ENCODE measurements at places on chromosomes 1 and 21.

DNA sequence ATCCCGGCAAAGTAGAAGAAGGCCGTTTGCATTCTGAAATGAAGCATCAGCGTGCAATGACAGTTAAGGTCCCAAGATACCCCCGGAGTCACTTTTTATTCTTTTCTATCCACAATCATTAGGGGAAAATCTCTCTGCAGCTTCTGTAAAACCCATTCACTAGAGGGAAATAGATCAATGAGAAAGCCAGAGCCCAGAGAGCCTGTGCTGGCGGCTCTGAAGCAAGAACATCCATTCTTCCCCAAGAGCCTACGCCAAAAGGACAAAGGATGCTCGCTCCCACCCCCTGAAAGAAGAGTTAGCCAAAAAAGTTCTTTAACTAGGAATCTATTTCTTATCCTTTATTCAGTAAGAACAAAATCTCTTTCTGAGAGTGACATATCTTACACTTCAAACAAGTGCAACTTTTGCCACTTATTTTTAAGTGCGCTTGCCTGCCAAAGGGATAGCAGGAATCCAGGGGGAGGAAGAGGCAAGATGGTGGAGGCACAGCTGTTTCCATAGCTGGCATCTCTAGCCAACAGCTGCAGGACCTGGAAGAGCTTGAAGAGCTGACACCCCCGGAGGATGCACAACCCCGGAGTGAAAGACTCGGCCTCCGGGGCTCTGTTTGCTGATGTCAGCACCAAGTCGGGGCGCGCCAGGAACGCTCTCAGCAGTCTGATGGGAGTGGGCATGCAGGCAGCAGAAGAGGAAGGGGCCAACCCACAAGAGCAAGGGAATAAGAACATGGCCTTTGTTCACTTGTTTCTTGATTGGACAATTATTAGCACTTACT, 68.7 kb downstream of the KCNN3 start:
- peaks cover 76% of the 10 kb centered on the region for H3K27me3 ChIP-seq
- no peak overlapping the region for H3K4me3 ChIP-seq
- H3K36me3 ChIP-seq, result no peaks in the 10 kb centered on the region
- no peak for DNase-seq

DNA sequence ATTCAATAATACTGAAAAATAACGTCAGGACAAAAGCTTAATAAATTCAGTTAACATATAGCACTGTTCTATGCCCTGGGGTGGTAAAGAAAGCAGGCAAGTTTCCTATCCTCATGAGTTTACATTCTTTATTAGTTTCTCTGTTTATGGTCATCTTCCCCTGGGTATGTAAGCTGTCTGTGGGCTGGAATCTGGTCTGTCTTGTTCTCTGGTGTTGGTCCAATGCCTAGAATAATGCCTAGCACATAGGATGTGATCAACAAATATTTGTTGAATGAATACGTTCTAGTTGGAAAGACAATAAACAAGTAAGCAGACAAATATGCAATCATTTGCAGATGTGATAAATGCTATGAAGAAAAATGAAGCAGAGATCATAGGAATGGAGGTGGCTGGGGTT, 7.2 kb upstream of the IGSF3 start:
- H3K27me3 ChIP-seq, result peaks cover 3% of the 10 kb centered on the region
- H3K36me3 ChIP-seq, result no peaks in the 10 kb centered on the region
- H3K27ac ChIP-seq, result no peak overlapping the region
- H3K4me3 ChIP-seq, result no peak overlapping the region

DNA sequence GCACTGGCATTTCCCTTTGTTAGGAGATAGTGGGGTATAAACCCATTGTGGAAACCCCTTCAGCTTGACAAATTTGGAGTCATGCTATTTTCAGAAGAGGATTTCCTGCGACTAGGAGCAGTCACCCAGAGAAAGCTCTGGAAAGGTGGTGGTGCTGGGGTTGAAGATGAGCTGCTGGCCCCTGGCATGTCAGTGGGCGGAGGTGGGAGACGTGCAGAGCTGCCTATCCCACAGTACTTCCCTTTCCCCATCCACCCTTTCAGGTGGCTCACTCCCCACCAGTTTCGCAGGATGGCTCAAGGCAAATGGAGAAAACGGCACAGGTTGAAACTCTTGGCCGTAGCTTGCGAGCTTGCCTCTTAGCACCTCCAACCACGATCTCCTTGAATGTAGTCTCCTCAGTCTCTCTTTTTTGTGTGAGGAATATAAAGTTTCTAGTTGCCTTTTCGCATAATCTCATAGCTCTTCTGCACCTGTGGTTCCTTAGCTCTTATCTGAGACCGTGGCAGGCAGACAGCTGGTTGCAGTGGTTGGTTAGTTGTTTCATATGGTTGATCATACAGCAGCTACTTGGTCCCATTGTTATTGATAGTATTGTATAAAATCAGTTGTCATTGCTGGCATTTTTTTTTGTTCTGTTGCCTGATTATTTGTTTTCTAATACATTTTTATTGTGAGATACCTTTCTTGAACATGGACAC, 48.2 kb downstream of the ADARB1 start:
- no peak overlapping the region for H3K4me3 ChIP-seq
- no peak for DNase-seq
- H3K4me1 ChIP-seq, result peaks cover 11% of the 10 kb centered on the region
- peaks cover 52% of the 10 kb centered on the region for H3K36me3 ChIP-seq
- H3K27ac ChIP-seq, result no peak overlapping the region
- no peaks in the 10 kb centered on the region for H3K27me3 ChIP-seq

- peaks cover 35% of the 10 kb centered on the region for H3K27me3 ChIP-seq
- H3K4me1 ChIP-seq, result peaks cover 3% of the 10 kb centered on the region
- H3K27ac ChIP-seq, result no peak overlapping the region
- DNase-seq, result no peak
- H3K36me3 ChIP-seq, result no peaks in the 10 kb centered on the region
Observed at GRCh38 chr1:42423681-42424080, 32.1 kb downstream of the ZMYND12 start.

GRCh38 chr1:230964896-230965295, 13.8 kb downstream of the TTC13 start:
- no peaks in the 10 kb centered on the region for H3K36me3 ChIP-seq
- no peak for DNase-seq
- H3K27me3 ChIP-seq, result no peaks in the 10 kb centered on the region
- H3K27ac ChIP-seq, result no peak overlapping the region
- H3K4me3 ChIP-seq, result no peak overlapping the region
